T-cell (primary cell): ENCODE measurements at places on chromosomes 7 and 10.

DNA sequence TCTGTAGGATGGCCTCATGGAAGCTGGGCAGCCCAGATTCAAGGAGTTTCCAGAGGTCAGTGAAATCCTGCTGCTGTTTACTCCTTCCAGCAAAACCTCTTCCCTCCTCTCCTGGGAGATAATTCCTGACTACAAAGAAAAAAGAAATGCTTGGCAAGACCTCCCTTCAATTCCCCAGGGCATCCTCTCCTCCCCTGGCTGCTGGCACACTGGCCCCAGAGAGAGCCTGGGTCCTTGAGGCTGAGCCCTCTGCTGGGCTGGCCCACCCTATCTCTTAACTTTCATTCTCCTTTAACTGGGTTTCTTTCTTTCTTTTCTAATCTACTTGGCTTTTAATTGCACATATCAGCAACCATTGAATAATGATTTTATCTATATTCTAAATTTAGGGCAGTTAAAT lies 7.7 kb downstream of the DRGX start:
- H3K27ac ChIP-seq = no peak overlapping the region
- peaks cover 2% of the 10 kb centered on the region for H3K27me3 ChIP-seq
- DNase-seq = no peak
- no peak overlapping the region for H3K4me3 ChIP-seq
- H3K4me1 ChIP-seq = no peaks in the 10 kb centered on the region

GRCh38 chr7:151937286-151937685 lies 19.0 kb upstream of the GALNTL5 start:
- H3K27ac ChIP-seq = no peak overlapping the region
- H3K4me3 ChIP-seq = no peak overlapping the region
- no peaks in the 10 kb centered on the region for H3K36me3 ChIP-seq
- no peak for DNase-seq
- peaks cover 6% of the 10 kb centered on the region for H3K27me3 ChIP-seq

GRCh38 chr7:40977533-40977932 lies 725.4 kb downstream of the INHBA start:
- no peaks in the 10 kb centered on the region for H3K36me3 ChIP-seq
- no peak overlapping the region for H3K4me3 ChIP-seq
- no peak overlapping the region for H3K27ac ChIP-seq
- H3K4me1 ChIP-seq = no peaks in the 10 kb centered on the region

GRCh38 chr10:124259139-124259825 lies 159.4 kb downstream of the OAT start:
- no peak for DNase-seq
- H3K4me1 ChIP-seq = no peaks in the 10 kb centered on the region
- no peaks in the 10 kb centered on the region for H3K27me3 ChIP-seq
- no peaks in the 10 kb centered on the region for H3K36me3 ChIP-seq
- H3K27ac ChIP-seq = no peak overlapping the region

GRCh38 chr10:21919117-21919516 lies 84.4 kb downstream of the DNAJC1 start:
- peaks cover 4% of the 10 kb centered on the region for H3K36me3 ChIP-seq
- H3K4me3 ChIP-seq = no peak overlapping the region
- no peak overlapping the region for H3K27ac ChIP-seq

DNA sequence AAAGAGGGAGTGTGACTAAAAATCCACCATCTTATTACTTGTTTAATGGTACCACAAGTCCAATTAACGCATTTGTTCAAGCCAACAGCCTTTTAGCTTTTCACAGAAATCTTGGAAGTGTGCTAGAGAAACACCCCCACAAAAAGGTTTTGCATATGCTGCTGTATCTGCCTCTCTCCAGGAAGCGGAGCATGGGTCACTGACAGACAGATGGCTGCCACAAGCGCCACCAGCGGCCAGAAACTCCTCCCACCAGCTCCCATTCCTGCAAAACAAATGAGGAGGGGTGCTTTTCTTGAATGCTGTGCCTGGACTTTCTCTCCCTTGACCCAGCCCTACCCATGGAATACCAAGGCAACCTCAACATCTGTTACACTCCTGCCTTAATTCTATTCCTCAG lies 176.3 kb upstream of the LRGUK start:
- peaks cover 3% of the 10 kb centered on the region for H3K36me3 ChIP-seq
- H3K27ac ChIP-seq = no peak overlapping the region
- H3K4me3 ChIP-seq = no peak overlapping the region
- H3K4me1 ChIP-seq = no peaks in the 10 kb centered on the region
- no peaks in the 10 kb centered on the region for H3K27me3 ChIP-seq

DNA sequence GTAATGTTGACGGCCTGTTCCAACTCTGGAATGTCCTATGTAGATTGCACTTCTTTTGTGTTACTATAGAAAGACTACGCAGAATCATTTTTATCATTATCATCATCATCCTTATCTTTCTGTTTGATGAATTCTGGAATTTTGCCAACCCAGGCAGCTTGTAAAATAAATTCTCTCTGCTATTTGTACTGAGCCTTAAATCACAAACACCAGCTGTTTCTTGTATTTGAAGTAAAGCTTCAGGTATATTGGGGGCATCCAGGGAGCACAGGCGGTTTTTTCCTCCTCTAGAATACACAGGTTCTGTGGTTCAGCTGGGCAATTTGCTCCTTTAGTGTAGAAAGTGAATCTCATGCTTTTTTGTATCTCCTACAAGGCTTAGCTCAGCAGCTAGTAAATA lies 14.9 kb upstream of the CPA5 start:
- no peaks in the 10 kb centered on the region for H3K4me1 ChIP-seq
- no peaks in the 10 kb centered on the region for H3K36me3 ChIP-seq
- DNase-seq = no peak
- no peak overlapping the region for H3K4me3 ChIP-seq
- H3K27ac ChIP-seq = no peak overlapping the region

GRCh38 chr7:36775061-36775620 lies 50.8 kb upstream of the AOAH start:
- peaks cover 52% of the 10 kb centered on the region for H3K4me1 ChIP-seq
- DNase-seq = no peak
- no peaks in the 10 kb centered on the region for H3K36me3 ChIP-seq
- no peaks in the 10 kb centered on the region for H3K27me3 ChIP-seq
- no peak overlapping the region for H3K4me3 ChIP-seq

GRCh38 chr7:40499718-40500117 lies 364.9 kb downstream of the SUGCT start:
- no peaks in the 10 kb centered on the region for H3K4me1 ChIP-seq
- no peaks in the 10 kb centered on the region for H3K36me3 ChIP-seq
- no peak overlapping the region for H3K4me3 ChIP-seq
- no peak overlapping the region for H3K27ac ChIP-seq
- H3K27me3 ChIP-seq = no peaks in the 10 kb centered on the region

DNA sequence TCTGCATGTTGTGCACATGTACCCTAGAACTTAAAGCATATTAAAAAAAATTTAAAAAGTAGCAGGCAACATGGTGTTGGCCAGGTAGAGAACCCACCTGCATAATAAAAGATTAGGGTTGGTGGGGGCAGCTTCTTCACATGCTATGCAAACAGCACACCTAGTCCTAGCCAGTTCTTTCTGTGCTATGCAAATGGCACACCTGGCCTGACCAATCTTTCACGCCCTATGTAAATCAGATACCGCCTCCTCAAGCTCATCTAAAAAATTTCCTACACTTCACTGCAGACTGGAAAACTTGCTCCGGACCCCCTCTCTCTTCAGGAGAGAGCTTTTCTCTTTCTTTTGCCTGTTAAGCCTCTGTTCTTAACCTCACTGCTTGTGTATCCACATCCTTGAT lies 14.5 kb upstream of the PIP start:
- DNase-seq = no peak
- H3K27me3 ChIP-seq = no peaks in the 10 kb centered on the region
- H3K4me1 ChIP-seq = no peaks in the 10 kb centered on the region
- no peaks in the 10 kb centered on the region for H3K36me3 ChIP-seq

- no peak for DNase-seq
- no peaks in the 10 kb centered on the region for H3K4me1 ChIP-seq
- H3K27me3 ChIP-seq = no peaks in the 10 kb centered on the region
- no peak overlapping the region for H3K27ac ChIP-seq
These were observed 127.2 kb upstream of the SP8 start for GRCh38 chr7:20913853-20914252.

GRCh38 chr10:209357-209756 lies 74.1 kb downstream of the ZMYND11 start:
- no peak overlapping the region for H3K27ac ChIP-seq
- DNase-seq = no peak
- no peaks in the 10 kb centered on the region for H3K27me3 ChIP-seq
- H3K4me1 ChIP-seq = no peaks in the 10 kb centered on the region

GRCh38 chr7:77351539-77352004 lies 64.6 kb downstream of the GSAP start:
- H3K4me1 ChIP-seq = peaks cover 52% of the 10 kb centered on the region
- H3K27ac ChIP-seq = peak overlapping the region; percentile 63
- H3K27me3 ChIP-seq = no peaks in the 10 kb centered on the region
- DNase-seq = peak; percentile 47
- H3K4me3 ChIP-seq = no peak overlapping the region
- H3K36me3 ChIP-seq = no peaks in the 10 kb centered on the region

GRCh38 chr10:93255546-93255945 lies 181.9 kb downstream of the CYP26A1 start:
- H3K36me3 ChIP-seq = no peaks in the 10 kb centered on the region
- no peaks in the 10 kb centered on the region for H3K4me1 ChIP-seq
- no peak overlapping the region for H3K27ac ChIP-seq
- H3K4me3 ChIP-seq = no peak overlapping the region
- H3K27me3 ChIP-seq = no peaks in the 10 kb centered on the region

DNA sequence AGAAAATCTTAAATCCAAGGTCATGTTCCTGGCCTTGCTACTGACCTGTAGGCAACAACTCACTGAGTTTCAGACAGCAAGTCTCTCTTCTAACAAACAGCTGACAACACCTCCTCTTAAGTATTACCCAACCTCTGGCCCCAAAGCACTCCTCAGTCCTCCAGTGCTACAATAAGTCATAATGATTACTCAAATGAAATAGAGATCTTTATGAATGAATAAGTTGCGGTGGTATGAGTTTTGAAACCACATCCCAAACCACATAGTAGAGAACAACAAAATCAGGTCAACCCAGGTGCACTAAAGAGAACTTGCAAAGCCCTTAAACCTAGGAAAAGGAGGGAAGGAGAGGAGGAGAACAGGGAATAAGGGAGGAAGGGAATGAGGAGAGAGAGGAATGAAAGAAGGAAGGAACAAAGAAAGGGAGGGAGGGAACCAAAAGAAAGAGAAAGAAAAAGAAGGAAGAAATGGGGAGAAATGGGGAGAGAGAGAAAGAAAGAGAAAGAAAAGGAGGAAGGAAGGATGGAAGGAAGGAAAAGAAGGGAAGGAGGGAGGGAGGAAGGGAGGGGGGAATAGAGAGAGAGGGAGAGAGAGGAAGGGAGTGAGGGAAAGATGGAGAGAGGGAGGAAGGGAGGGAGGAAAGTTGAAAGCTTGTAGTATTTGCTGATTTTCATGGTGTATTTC lies 142.8 kb upstream of the CALCR start:
- no peaks in the 10 kb centered on the region for H3K36me3 ChIP-seq
- H3K4me3 ChIP-seq = no peak overlapping the region
- H3K27ac ChIP-seq = no peak overlapping the region
- no peaks in the 10 kb centered on the region for H3K27me3 ChIP-seq

DNA sequence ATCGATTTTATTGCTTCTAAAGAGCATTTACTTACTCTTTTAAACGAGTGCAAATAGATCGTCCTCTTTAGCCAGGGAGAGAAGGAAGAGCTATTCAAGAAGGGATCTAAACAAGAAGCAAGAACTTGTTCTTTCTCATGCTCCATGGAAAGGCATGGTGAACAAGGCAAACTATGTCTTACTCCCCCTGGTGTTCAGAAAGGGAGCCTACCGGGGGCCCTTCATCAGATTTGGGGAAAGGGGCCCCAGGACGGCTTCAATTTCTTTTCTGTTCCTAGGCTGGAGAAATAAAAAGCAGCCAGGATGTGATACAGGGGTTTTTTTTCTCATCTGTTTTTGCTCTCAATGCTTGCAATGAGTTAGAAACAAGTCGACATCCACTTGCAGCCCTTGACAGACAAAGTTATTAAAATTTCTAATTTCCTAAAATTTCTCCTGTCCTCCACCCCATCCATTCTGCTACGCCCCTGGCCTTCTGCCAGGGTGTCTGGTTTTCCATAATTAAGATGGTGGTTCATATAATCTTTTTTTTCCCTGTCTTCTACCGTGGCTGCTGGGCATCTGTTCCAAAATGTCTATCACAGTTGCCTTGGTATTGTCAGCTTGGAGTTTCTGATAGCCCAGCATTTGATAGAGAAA lies 214.4 kb downstream of the CREB5 start:
- no peak overlapping the region for H3K27ac ChIP-seq
- no peak overlapping the region for H3K4me3 ChIP-seq
- no peak for DNase-seq
- no peaks in the 10 kb centered on the region for H3K4me1 ChIP-seq
- H3K36me3 ChIP-seq = no peaks in the 10 kb centered on the region
- H3K27me3 ChIP-seq = no peaks in the 10 kb centered on the region

GRCh38 chr7:85091565-85091928 lies 95.3 kb downstream of the SEMA3D start:
- no peak overlapping the region for H3K27ac ChIP-seq
- H3K4me3 ChIP-seq = no peak overlapping the region
- H3K36me3 ChIP-seq = no peaks in the 10 kb centered on the region
- no peaks in the 10 kb centered on the region for H3K4me1 ChIP-seq
- DNase-seq = no peak

GRCh38 chr7:1103009-1103788 lies 15.3 kb downstream of the GPER1 start:
- H3K36me3 ChIP-seq = peaks cover 4% of the 10 kb centered on the region
- H3K4me3 ChIP-seq = no peak overlapping the region
- no peaks in the 10 kb centered on the region for H3K27me3 ChIP-seq
- no peak overlapping the region for H3K27ac ChIP-seq

DNA sequence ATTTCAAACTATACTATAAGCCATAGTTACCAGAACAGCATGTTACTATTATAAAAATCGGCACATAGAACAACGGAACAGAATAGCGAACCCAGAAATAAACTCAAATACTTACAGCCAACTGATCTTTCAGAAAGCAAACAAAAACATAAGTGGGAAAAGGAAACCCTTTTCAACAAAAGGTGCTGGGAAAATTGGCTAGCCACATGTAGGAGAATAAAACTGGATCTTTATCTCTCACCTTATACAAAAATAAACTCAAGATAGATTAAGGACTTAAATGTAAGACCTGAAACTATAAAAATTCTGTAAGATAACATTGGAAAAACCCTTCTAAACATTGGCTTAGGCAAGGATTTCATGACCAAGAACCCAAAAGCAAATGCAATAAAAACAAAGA lies 29.1 kb downstream of the ZNF680 start:
- H3K36me3 ChIP-seq = peaks cover 23% of the 10 kb centered on the region
- H3K4me3 ChIP-seq = no peak overlapping the region
- no peaks in the 10 kb centered on the region for H3K27me3 ChIP-seq
- no peak overlapping the region for H3K27ac ChIP-seq
- no peak for DNase-seq

DNA sequence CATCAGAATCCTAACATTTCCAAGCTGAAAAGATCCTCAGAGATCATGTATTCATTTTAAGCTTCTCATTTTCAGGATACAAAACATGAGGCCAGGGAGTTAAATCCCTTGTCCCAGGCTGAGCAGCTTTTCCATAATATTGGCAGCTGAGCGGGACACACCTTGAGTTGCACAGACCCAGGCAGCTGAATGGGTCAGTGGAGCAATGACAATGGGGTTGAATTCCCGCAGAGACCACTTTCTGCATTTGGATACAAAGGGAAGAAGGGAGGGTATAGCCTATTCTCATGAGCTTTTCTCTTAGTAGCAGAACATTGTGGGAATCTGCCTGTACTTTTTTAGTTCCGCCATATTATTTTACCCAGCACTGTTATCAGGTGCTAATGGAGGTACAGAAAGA lies 49.5 kb downstream of the PRR15 start:
- no peaks in the 10 kb centered on the region for H3K4me1 ChIP-seq
- no peaks in the 10 kb centered on the region for H3K36me3 ChIP-seq
- H3K27ac ChIP-seq = no peak overlapping the region
- H3K27me3 ChIP-seq = no peaks in the 10 kb centered on the region
- no peak for DNase-seq
